ENCODE measurements at places on chromosomes 12 and 14.

DNA sequence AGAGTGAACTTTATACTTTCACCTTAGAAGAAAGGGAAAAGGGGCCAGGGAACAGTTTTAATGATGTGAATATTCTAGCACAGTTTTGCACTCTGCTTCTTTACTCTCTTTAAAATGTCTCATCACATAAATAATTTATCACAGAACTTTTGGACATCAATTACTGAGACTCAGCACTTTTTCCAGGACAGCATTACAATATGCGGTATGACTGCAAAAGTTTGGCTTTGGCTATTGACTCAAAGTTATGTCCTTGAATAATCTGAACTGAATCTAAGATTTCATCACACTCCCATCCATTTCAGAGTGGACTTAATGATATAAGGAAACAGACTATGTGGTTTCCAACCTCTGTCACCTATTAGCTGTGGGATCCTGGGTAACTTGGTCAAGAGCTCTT is 11.7 kb downstream of the CCER1 start:
- DNase-seq, result no peak

GRCh38 chr14:21350539-21350938 is 33.3 kb downstream of the SUPT16H start:
- DNase-seq, result no peak

DNA sequence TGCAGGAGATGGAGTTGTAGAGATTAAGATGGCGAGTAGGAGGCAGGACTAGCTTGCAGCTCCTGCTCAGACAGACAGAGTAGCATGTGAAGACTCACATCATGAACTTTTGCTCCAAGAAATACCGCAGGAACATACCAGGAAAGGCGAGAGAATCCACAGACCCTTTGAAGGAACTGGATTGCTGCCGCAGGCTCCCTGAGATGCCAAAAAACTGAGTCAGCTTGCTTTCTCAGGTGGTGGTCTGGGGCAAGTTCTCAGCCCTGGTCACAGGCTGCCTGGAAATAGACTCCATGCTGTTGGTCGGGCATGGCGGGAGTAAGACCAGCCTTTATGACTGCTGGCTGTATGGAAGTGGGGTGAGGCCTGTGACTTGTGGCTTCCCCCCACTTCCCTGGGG is 163.6 kb upstream of the NAV3 start:
- no peak for DNase-seq

DNA sequence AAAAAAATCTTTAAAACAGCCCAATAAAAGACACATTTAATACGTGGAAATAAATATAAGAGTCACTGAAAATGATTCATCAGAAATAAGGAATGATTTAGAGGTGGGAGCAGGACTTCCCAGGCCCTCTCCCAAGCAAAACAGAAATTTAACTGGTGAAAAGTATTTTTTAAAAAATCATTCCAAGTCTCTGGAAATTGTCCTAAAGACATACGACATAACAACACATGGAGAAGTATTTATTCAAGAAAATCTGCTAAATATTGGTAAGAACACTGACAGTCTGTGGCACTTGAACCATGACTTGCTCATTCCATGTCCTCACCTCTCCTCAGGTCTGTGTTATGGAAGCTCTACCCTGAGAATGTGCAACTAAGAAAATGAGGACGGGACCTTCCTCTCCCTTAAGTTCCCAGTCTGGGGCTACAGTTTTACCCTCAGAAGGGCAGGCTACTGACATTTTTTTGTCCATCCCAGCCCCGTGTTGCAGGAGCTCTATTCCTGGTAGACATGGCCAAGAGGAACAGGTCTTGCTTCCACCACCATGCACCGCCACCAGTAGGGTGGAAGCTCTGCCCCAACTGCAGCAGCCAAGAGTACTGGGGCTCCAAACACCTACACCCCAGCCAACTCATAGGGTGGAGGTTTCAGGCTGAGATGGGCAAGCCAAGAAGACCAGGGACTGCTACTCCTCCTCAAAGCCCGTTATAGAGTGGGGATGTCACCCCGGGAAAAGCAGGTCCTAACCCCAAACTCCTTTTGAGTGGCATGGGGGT is 193.0 kb downstream of the CRADD start:
- DNase-seq, result no peak
